HCT116 (cell line): ENCODE measurements at places on chromosomes 5 and 9. TPM values are rescaled to one million over a fixed set of nuclear protein-coding genes. Genes with fewer than 3 reads are reported as not detected.

DNA sequence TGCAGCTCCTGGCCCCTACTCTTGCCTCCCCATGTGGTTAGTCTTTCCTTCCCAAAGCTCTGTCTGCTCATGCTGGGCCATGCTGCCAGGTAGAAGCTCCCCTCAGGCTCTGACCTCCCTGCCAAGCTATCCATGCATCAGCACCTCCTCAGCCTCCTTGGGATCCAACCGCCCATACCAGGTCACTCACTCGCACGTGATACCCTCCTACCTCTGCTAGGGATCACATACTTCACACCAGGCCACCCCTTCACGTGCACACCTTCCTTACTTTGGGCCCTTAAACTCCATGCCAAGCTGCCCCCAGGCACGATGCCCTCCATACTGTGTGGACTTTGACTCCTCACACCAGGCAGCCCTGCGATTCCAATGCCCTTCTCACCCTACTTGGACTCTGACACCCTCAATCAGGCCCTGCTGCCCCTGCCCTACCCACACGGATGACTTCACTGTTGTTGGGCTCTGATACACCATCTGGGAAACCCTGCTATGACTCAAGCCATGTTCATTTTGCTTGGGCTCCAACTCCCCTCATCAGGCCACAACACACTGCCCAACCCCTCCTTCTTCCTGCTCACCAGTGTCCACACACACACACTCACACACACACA lies 34.1 kb downstream of the ZNF483 start:
- no peak for DNase-seq

GRCh38 chr9:77472646-77473045 lies 175.5 kb downstream of the GNA14 start:
- DNase-seq: no peak

SLC1A3 gene
- total RNA-seq: 12.9 TPM

GRCh38 chr5:44294516-44294915 lies 94.7 kb downstream of the FGF10 start:
- no peak for DNase-seq

DNA sequence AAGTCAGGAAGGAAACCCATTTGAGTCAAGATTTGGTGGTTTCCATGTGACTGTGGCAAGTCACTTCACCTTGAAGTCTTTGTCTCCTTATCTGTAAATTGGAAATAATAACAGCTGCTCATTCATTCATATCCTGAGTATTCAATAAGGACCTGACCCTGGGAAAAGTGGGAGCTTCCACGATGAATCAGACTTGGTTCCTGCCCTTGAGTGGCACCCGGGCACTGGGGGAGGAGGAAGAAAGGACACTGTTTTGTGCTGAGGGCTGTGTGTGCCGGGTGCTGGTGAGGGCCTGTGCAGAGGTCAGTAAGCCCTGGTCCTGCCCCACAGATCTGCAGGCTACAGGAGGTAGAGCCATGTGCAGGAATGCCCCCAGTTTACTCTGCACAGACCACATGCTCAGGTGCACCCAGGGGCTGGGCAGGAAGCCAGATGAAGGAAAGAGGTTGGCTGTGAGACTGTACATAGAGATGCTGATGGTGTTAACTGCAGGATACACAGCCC lies 6.8 kb downstream of the NDST1 start:
- DNase-seq: no peak
